Body of pancreas (tissue), 4 donors: ENCODE measurements at places on chromosomes 4 and X.

DNA sequence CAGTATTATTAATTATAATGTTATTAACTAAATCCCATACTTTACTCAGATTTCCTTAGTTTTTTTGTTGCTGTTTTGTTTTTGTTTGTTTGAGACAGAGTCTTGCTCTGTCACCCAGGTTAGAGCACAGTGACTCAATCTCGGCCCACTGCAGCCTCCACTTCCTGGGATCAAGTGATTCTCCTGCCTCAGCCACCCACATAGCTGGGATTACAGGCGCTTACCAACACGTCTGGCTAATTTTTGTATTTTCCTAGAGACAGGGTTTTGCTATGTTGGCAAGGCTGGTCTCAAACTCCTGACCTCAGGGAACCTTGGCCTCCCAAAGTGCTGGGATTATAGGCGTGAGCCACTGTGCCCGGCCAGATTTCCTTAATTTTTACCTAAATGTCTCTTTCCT, 72.2 kb downstream of the ANAPC4 start:
- DNase-seq: no peak

DNA sequence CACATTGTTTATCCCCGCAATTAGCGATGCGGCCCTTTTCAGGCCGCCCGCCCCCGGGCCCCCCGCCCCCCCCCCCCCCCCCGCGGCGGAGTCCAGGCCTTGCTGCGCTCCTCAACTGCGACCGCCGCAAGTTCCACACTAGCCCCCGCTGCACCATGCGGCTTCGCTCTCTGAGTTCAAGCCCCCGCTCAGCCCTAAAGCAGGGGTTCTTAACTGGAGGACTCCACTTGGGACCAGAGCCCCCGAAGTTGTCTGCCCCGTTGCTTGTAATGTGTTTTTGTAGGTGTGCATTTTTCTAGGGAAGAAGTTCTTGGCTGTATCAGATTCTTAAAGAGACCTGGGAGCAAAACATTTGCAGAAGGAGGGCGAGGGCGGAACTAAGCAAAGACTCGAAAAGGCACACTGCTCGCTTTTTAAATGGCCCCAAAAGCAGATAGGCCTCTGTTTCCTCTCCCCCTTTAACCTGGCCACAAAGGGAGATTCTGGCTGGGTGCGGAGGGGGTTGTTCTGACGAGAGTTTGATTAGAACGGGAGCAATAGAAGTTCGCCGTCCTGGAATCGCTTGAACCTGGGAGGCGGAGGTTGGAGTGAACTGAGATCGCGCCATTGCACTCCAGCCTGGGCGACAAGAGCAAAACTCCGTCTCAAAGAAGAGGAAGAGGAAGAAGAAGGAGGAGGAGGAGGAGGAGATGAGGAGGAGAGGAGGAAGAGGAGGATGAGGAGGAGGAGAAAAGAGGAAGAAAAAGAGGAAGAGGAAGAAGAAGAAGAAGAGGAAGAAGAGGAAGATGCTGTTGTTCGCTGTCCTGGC, 2.3 kb upstream of the MSX1 start:
- DNase-seq: no peak

GRCh38 chr4:153497988-153498967, 32.1 kb downstream of the TMEM131L start:
- DNase-seq: no peak

DNA sequence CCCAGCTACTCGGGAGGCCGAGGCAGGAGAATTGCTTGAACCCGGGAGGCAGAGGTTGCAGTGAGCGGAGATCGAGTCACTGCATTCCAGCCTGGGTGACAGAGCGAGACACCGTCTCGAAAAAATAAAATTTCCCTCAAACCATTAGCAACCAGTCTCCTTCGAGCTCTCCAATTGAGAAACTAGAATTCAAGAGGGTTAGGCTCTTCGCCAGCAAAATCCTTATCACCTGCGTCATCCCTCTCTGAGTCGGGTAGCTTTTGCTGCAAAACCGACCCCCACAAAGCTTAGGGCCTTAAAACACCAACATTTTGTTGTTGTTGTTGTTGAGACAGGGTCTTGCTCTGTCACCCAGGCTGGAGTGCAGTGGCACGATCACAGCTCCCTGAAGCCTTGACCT, 75.1 kb upstream of the DDX3X start:
- no peak for DNase-seq

DNA sequence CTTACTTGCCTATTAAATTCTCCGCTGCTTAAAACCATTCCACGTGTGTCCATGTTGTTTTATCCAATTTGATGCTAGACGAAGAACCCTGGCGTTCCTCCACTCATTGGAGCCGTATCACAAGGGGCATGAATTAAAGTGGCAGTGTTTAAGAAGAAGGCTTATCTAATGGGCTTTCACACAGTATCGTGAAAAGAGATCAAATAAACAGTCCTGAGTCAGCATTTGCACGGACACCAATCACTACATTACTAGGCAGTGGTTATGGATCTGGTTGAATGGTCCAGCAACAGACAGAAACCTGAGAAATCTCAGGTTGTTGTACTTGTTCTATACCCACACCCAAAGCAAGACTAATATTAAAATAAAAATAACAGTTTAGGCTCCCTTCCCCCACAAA, 671.6 kb downstream of the FAT4 start:
- DNase-seq: no peak
